ENCODE measurements at places on chromosomes 11 and 22. TPM values are rescaled to one million over a fixed set of nuclear protein-coding genes. Genes with fewer than 3 reads are reported as not detected.
A peak's percentile ranks its signal among the peaks of the same experiment; 100 is the strongest.

DNA sequence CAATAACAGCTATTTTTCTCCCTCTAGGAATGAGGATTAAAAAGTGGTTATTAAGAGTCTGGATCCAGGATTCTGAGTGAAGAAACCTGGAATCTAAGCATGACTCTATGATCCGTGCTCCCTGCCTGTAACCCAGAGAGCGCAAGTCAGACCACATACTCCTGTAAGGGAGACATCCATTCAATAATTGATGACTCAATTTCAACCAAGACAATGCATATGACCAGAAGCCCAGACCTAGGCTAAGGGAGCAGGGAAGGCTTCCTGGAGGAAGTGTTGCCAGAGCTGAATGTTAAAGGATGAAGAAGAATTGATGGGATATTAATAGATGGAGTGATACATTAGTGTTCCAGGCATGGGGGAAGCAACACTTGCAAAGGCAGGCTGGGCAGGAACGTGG lies 13.8 kb upstream of the PAMR1 start:
- H3K27me3 ChIP-seq: no peaks in the 10 kb centered on the region
- no peaks in the 10 kb centered on the region for H3K36me3 ChIP-seq
- peaks cover 6% of the 10 kb centered on the region for H3K4me1 ChIP-seq
- H3K4me3 ChIP-seq: no peak overlapping the region

- no peaks in the 10 kb centered on the region for H3K4me1 ChIP-seq
- no peak overlapping the region for H3K4me3 ChIP-seq
- H3K27ac ChIP-seq: no peak overlapping the region
- no peak for DNase-seq
- H3K27me3 ChIP-seq: no peaks in the 10 kb centered on the region
These were observed 67.5 kb downstream of the C11orf58 start for GRCh38 chr11:16805938-16806337.

STK33 gene
- 23.0 TPM for total RNA-seq

DNA sequence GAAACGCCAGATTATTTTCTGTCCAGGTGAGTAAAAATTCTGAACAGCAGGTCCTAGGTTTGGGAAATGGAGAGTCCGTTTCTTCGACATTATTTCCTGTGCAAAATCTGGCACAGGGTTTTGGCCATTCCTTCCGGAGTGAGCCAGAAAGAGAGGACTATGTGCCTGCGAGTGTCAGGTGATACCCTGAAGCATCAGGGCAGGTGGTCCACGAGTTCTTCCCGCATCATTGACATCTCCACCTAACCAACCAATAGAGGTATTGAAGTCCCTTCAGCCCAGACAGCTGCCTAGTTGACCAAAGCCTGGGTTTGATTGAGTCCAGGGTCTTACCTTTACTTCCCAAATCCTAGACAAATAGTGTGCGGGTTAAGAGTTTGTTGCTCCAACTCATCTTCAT lies 808 bp downstream of the SNAP29 start:
- DNase-seq: no peak
- peak overlapping the region; percentile 83 for H3K27ac ChIP-seq
- H3K4me3 ChIP-seq: peak overlapping the region; percentile 90
- H3K27me3 ChIP-seq: no peaks in the 10 kb centered on the region
- H3K36me3 ChIP-seq: no peaks in the 10 kb centered on the region

DNA sequence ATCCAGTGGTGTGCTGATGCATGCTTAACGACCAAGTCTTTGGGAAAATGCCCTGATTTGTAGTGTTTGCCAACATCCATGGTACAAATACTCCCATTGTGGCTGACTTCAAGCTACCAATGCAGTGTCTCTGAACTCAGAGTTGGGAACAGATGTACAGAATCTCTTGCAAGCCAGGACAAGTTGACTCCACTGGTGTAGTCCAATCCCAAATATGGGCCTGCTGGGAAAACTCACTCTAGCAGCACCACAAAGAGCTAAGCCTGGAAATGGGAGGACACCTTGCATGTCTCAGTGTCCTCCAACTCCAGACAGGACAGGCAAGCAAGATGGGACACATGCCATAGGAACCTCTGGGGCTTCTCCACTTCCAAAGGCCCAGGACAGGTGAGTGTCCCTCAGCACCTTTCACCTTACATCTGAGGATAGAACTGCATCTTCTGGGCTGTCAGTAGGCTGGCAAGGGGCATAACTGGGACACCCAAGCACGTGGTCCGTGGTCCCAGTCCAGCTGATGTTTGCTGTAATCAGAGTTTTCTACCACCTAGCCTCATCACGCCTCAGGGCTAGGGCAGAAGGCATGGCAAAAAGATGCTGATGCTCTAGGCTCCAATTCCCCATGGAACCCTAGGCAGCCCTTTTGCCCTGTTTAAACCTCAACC lies 6.5 kb downstream of the LMO1 start:
- H3K4me1 ChIP-seq: peaks cover 1% of the 10 kb centered on the region
- H3K4me3 ChIP-seq: no peak overlapping the region
- no peaks in the 10 kb centered on the region for H3K36me3 ChIP-seq
- H3K27me3 ChIP-seq: no peaks in the 10 kb centered on the region

DNA sequence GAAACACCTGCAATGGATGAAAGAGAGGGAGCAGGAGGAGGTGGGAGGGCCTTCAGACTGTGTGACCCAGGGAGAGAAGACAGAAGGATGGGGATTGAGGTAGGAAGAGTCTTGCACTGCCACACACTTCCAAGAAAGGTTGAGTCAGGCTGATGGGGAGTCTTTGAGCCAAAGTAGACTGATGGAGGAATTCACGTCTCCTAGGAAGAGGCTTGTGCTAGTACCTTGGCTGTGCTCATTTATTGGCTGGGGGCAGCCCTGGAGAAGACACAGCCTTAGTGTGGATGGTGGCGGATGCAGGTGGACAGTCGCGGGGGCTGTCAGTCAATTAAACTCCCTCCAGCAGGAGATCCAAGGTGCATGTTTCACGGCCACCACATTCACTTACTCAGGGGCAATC lies 16.2 kb upstream of the ACCSL start:
- peaks cover 37% of the 10 kb centered on the region for H3K4me1 ChIP-seq
- DNase-seq: no peak
- no peak overlapping the region for H3K4me3 ChIP-seq
- H3K27me3 ChIP-seq: no peaks in the 10 kb centered on the region
- no peaks in the 10 kb centered on the region for H3K36me3 ChIP-seq

DNA sequence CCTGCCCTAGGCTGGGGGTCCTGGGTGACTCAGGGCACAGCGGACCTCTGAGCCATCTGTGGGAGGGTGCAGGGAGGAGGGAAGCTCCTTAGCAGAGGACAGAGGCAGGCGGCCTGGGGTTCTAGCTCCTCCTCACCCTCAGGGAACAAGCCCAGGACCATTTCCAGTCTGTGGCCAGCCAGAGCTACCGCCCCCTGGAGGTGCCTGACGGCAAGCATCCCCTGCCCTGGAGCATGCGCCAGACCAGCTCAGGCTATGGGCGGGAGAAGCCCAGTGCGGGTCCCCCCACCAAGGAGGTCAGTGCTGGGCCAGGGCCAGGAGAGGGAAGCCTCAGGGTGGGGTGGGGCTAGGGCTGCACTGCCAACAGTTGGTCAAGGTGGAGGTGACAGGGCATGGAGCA lies 26.0 kb upstream of the LRRC10B start:
- H3K27me3 ChIP-seq: no peaks in the 10 kb centered on the region
- H3K27ac ChIP-seq: no peak overlapping the region
- no peak for DNase-seq
- no peaks in the 10 kb centered on the region for H3K4me1 ChIP-seq
- H3K4me3 ChIP-seq: no peak overlapping the region
- no peaks in the 10 kb centered on the region for H3K36me3 ChIP-seq

GRCh38 chr22:49193901-49194465 lies 633.7 kb downstream of the BRD1 start:
- H3K27ac ChIP-seq: no peak overlapping the region
- no peaks in the 10 kb centered on the region for H3K4me1 ChIP-seq
- H3K27me3 ChIP-seq: no peaks in the 10 kb centered on the region

DNA sequence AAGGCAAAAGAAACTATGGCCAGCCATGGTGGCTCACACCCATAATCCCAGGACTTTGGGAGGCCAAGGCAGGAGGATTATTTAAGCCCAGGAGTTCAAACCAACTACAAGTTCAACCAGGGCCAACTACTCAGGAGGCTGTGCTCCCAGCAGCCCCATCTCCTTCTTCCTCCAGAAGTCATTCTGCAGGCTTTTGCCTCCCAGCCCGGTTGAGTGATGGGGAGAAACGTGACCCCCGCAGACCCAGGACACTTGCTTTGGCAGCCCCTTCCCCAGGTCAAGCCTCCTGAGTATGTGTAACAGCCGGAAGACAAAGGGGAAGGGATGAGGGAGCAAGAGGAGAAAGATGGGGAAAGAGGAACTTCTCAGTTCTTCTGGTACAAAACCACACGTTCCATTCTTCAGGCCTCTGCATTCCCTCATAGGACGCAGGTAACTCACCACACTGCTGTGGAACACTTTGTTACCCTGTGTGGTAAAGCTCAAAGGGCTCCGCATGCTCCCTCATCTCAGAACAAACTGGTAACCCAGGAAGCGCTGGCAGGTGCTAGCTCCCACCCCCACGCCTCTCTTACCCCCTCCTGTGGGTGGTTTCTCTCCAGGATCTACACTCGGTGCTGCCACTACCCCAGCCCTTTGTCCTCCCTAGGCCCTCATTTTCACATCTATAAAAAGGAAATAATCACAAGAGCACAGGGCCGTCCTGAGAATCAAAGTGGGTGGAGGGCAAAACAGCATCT lies 4.0 kb downstream of the SULT4A1 start:
- H3K27ac ChIP-seq: no peak overlapping the region
- no peak overlapping the region for H3K4me3 ChIP-seq
- DNase-seq: no peak
- no peaks in the 10 kb centered on the region for H3K4me1 ChIP-seq
- H3K36me3 ChIP-seq: no peaks in the 10 kb centered on the region
- H3K27me3 ChIP-seq: peaks cover 5% of the 10 kb centered on the region

Data from right atrium auricular region (tissue), 2 donors.